ENCODE measurements at places on chromosomes 2 and 18. TPM values are rescaled to one million over a fixed set of nuclear protein-coding genes. Genes with fewer than 3 reads are reported as not detected.
A peak's percentile ranks its signal among the peaks of the same experiment; 100 is the strongest.

The CAPN13 gene
- not detected for total RNA-seq

The WDSUB1 gene
- total RNA-seq, result 4.7 TPM

The TMEM247 gene
- total RNA-seq, result not detected

DNA sequence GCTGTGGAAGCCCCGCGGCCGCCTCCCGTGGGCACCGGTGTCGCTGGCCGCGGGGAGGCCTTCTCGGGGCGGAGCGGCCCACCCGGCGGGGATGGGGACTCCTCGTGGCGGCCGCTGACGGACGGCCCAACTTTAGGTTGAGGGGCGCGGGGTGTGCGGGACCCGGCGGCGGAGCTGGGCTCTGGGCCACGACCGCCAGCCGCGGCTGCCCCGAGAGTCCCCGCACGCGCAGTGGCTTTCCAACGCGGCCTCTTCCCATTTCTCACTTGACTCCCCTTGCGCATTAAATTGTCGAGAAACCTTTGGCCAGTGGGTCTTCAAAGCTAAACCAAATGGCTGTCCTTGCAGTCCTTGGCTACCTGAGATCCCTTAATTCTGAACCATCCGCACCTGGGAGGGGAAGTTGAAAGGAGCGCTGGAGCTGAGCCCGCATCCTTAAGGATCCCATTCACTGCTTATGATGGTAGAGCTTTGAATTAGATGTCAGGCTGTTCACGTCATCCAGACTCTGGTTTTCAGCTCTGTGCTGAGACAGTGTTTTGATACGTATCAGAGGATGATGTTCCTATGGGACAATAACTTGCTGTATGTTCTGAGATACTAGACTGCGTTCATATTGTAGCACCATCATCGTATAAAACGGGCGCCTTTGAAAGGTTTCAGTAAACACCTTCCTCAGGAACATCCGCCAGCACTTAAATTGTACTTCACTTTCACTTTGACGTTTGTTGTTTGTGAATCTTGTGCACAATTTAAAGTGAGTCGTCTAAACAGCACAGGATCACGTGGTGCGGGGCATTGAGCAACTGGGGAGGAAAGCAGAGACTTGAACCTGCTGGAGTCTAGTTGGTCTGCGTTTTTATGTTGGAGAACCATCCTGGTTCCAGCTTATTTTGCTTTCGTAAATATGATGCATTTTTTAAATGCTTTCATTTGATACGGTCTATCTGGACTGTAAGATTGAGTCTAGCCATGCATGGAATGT, 874 bp downstream of the CLIP4 start:
- H3K36me3 ChIP-seq, result no peaks in the 10 kb centered on the region
- peak; percentile 84 for DNase-seq
- peak overlapping the region; percentile 94 for H3K27ac ChIP-seq
- H3K4me3 ChIP-seq, result peak overlapping the region; percentile 77
- H3K27me3 ChIP-seq, result no peaks in the 10 kb centered on the region
- H3K4me1 ChIP-seq, result peaks cover 38% of the 10 kb centered on the region

DNA sequence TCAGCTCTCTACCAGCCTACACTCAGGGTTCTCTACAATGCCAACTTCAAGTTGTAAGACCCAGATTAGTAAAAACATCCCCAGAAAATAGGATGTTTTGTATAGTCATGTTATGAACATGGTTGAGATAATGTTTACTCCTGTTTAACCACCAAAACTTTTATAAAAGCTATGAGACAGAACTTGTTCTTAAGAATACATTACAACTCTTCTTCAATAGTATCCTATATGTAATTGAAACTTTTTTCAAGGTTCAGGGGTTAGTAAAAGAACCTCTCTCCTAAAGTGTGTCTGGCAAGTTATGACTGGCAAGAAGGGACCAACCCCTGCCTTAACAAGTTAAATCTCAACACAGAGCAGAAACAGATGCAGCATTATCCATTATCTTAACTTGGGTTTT, 118.8 kb upstream of the STK17B start:
- DNase-seq, result no peak
- no peak overlapping the region for H3K4me3 ChIP-seq
- no peaks in the 10 kb centered on the region for H3K27me3 ChIP-seq
- no peak overlapping the region for H3K27ac ChIP-seq
- H3K4me1 ChIP-seq, result no peaks in the 10 kb centered on the region
- no peaks in the 10 kb centered on the region for H3K36me3 ChIP-seq
